ENCODE measurements at places on chromosomes 2 and 18.

- DNase-seq = no peak
Observed at GRCh38 chr2:137693534-137693933, 270.7 kb upstream of the HNMT start.

GRCh38 chr2:120293096-120294007 lies 40.7 kb downstream of the RALB start:
- DNase-seq = no peak

- DNase-seq = no peak
Observed at GRCh38 chr2:212595036-212595654, 56.5 kb upstream of the ERBB4 start.

GRCh38 chr18:8959551-8960135 lies 142.9 kb upstream of the NDUFV2 start:
- no peak for DNase-seq

DNA sequence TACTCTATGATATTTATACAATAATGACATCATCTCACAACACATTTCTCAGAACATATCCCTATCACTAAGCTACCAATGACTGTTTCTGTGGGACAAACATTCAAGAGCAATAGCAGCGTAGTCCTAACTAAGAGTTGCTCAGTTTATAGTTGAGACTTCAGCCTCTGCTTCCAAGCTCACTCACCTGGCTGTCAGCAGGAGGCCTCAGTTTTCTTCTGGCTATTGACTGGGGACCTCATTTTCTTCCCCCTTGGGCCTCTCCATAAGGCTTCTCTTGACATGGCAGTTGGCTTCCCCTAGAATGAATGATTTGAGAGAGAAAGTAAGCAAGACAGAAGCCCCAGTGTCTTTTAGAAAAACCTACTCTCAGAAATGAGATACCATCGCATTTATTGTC lies 85.9 kb downstream of the ARMC9 start:
- no peak for DNase-seq

GRCh38 chr18:70329071-70329470 lies 40.2 kb downstream of the SOCS6 start:
- no peak for DNase-seq

- no peak for DNase-seq
Observed at GRCh38 chr2:205815673-205816072, 133.4 kb downstream of the NRP2 start.

Data from 8988T (cell line).